ENCODE measurements at places on chromosomes 5 and 9.

GRCh38 chr5:114859438-114859735 is 310.3 kb downstream of the TRIM36 start:
- DNase-seq = no peak

- no peak for DNase-seq
Observed at GRCh38 chr5:82719368-82719767, 357.8 kb downstream of the TMEM167A start.

- DNase-seq = no peak
Observed at GRCh38 chr9:137234055-137234697, 3.5 kb downstream of the SLC34A3 start.

- no peak for DNase-seq
Observed at GRCh38 chr5:173627860-173628392, 11.5 kb upstream of the BOD1 start.

DNA sequence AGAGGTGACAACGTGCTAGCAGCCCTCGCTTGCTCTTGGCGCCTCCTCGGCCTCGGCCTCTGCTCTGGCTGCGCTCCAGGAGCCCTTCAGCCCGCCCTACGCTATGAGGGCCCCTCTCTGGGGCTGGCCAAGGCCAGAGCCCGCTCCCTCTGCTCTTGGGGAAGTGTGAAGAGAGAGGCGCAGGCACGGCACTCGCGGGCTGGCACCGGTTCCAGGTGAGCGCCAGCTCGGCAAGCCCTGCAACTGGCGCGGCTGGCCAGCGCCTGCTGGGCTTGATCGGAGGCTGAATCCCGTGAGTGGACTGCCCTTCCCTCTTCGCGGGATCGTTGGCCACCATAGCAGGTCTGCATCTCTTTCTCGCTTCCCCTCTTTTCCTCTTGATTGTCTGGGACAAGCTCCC is 298.0 kb upstream of the PTPRD start:
- no peak for DNase-seq

DNA sequence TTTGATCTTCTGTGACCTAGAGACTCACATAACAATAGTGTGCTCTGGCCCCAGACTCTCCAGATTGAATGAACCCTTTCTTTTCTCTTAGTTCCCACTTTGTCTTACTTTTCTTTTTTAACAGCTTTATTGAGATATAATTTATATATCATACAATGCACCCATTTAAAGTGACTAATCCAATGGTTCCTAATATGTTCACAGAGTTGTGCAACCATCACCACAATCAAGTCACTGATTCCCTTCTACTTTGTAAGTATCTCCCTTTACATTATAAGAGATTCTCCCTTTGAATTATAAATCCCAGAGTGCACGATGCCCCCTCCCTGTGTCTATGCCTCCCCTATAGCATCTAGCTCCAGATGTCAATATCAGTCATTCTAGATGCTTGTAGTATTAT is 172.4 kb downstream of the HINT1 start:
- no peak for DNase-seq

DNA sequence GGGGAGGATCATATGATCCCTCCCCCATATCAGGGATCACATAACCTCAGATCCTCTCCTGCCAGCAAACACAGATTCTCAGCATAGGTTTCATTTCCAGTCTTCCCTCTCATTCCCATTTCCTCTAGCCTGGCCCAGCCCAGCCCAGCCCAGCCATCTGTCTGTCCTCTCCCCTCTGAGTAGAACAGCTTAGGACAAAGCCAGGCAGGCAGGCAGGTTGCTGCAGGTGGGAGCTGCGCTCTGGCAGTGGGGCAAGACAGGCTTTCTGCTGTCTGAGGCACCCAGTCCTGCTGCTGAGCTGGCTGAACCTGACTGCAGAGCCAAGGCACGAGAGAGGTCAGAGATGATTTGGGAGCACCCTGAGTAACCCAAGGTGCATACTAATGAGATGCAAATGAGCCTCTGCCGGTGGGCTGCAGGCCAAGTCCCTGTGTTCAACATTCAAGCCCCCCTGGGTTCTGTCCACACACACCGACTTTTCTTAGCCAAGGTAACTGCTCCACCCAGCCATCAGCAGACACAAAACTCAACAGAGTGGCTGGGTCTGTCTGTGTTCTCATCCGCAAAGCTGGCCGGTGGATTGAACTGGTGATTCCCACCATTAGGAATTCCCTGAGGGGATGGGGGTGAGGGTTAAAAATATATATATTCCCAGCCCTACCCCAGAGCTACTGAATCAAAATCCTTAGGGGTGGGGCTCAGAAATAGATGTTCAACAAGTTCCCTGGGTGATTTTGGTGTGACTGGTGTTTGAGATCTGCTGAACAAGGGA is 9.1 kb downstream of the FAT2 start:
- DNase-seq = no peak

DNA sequence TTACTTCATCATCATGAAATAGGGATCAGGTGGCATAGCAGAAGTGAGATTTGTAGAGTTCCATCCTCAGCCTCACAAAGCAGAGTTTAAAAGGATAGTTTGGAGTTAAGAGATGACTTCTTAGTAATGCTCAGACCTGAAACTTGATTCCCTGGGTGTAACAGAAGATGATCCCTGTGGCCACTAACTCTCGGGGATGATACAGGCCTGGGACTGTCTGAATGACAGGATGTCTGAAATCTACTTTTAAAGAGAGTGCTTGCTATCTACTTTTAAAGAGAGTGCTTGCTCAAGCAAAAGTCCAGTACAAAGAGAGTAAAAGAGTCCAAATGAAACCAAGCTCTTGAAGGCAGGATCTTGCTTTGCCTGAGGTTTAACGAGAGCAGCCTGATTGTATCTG is 14.6 kb downstream of the ADAMTS16 start:
- no peak for DNase-seq
